NCI-H1694 (cell line): ENCODE measurements at places on chromosomes 1 and 21.

DNA sequence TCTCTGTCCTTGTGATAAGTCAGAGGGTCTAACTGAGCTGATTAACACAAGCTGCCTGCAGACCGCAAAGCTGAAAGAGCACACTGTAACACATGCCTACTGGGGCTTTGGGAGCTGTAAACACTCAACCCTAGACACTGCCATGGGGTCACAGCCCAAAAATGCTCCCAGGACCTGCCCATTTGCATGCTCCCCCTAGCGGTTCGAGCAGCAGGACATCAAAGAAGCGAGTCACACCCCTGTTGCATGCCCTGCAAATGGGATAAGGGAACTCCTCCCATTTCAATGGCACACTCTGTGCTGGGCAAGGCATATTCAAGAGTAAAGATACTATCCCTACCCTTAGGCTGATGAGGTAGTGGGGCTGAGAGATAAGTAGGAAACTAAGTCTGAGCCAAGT, 22.8 kb downstream of the LCE3E start:
- DNase-seq: no peak

GRCh38 chr1:172818841-172819527, 160.1 kb downstream of the FASLG start:
- DNase-seq: no peak

GRCh38 chr1:246516126-246516525, 9.0 kb upstream of the SMYD3 start:
- DNase-seq: no peak

DNA sequence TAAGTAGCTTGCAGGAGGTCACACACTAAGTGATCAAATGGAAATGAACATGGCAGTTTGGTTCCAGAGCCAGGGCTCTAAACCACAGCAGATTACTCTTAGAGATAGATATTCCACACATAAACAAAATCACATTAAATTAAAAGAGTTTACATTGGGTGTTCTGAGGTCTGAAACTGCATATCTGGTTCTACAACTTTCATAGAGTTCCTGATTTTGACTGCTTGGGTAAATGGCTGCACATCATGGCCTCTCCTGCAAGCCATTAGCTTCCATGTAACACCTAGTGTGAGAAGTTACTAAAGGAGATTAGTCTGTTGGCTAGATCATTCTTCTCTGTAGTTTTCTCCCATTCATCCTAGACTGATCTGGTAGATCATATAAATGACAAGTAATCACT, 12.8 kb upstream of the XCL2 start:
- no peak for DNase-seq

DNA sequence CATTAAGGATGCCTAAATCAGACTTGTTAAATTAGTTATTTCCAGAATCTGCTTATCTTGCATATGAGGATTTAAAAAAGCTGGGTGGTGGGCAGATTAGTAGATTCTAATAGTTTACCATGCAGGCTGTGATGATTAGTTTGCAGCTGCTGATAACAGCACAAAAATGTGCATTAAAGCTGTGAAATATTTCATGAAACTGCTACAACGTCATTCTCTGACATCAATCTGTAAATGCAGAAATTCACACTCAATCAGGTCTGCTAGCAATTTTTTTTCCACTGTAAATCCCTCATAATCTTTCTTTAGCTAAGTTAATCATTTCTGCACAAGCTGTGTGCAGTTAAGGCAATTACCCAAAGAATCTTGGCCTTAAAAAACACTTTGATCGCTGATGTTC, 9.3 kb upstream of the RPE65 start:
- no peak for DNase-seq

GRCh38 chr1:227070638-227071285, 130.7 kb downstream of the COQ8A start:
- DNase-seq: no peak

- no peak for DNase-seq
Measured at GRCh38 chr1:38641661-38642060, 217.9 kb downstream of the RRAGC start.

- no peak for DNase-seq
Measured at GRCh38 chr1:61322769-61323168, 240.4 kb downstream of the NFIA start.

DNA sequence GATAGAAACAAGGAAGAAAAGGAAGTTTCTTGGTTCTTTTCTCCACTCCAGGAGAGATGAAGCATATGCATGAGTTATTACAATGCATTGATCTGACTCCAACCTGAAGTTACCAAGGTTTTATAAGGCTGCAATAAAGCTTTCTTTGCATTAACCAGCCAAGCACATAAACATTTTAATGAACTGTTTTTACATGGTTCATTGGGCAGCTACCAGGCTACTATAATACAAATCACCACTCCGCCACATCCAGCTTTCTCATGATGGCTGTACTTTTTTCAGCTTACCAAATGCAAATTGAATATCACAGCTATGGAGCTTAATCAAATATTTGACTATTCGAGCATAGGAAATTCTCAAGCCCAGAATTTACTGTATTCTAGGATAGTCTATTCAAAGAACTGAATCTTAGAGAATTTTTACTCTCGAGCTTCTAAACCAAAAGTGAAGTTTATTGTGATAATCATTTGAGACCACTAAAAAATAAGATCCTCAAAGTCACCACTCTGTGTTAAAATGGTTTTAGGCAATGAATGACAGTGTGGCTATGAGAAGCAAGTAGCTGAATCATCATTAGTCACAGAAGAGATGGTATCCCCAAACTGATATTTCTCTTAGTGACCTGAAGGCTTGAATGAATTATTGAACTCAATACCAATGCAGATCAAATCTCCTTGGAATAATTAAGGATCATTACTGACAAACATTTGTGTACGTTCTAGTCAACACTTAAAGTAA, 58.6 kb upstream of the ZNF281 start:
- no peak for DNase-seq

- DNase-seq: no peak
Measured at GRCh38 chr21:31078796-31079195, 40.5 kb upstream of the KRTAP19-8 start.
